ENCODE measurements at places on chromosomes 3 and 15.

GRCh38 chr15:89143503-89144162, 55.4 kb downstream of the ABHD2 start:
- no peak for DNase-seq

- DNase-seq: peak; percentile 81
Measured at GRCh38 chr15:100715571-100716455, 113.4 kb downstream of the ASB7 start.

DNA sequence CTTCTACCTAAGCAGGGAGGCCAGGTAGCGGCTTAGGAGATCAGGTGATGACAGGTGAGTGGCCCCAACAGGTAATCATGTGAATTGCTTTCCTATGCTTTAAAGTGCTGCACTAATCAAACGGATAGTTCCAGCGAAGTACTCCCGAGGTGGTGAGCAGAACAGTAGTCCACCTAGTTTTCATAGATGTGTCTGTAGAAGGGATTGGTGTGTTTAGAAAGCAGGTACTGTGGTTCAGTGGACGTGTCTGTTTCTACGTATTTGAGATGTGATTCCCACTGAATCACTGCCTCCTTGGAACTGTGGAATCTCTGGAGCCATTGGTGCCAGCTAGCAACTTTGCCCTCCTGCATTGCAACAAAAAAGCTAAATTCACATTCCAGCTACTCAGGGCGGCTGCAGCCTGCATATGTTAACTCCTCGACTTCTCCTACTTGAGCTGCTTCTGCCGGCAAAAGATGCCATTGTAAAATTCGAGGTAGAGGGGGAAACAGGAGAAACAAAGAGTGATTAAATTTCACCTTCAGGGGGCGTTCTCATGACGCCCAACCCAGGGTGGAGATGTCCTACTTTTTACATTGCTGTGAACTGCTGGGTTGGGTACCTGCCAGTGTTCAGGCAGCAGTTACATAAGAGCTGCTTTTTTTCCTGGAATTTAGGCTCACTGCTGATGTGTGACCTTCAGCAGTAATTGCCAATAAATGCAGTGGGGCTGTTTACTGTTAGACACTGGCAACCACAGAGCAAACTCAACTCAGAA, 227.3 kb downstream of the ITPR1 start:
- no peak for DNase-seq

GRCh38 chr3:69541711-69542088, 155.8 kb upstream of the FRMD4B start:
- DNase-seq: peak; percentile 79

DNA sequence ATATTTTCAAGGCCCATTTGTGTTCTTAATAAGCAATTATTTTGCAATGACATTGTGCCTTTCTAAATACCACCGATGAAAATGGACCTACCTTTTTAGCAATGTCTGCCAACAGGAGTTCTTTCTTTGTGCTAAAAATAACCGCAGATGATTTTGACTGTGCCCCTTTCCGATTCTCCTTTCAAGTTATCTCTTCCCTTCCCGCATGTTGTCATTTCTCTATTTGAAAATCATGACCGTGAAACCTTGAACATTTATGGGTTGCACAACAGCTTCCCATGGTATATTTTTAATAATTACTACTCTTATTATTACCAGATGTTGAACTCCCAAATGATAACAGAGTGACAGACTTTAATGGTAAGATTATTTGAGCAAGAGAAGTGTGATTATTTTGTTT, 10.3 kb upstream of the ETFA start:
- no peak for DNase-seq

DNA sequence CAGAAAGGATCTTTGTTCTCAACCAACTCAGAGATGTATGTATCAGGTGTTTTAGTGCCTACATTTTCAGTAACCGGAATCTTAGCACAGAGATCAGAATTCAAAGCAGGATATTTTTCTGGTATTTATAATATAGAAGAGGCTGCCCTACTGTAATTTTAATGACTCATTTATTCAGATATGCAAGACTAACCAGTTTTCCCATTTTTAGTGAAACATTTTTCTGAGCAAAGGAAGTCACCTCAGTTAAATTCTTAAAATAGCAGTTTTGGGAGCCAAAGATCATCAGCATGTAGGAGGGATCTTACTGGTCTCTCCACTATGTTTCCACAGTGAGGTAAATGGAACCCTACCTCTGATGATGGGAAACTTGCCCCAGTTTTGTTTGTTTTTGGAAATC, 42.0 kb downstream of the SRP14 start:
- no peak for DNase-seq

GRCh38 chr3:197748597-197749314, 927 bp upstream of the FYTTD1 start:
- DNase-seq: no peak

- DNase-seq: no peak
Measured at GRCh38 chr15:49313650-49314049, 109.4 kb upstream of the FGF7 start.

DNA sequence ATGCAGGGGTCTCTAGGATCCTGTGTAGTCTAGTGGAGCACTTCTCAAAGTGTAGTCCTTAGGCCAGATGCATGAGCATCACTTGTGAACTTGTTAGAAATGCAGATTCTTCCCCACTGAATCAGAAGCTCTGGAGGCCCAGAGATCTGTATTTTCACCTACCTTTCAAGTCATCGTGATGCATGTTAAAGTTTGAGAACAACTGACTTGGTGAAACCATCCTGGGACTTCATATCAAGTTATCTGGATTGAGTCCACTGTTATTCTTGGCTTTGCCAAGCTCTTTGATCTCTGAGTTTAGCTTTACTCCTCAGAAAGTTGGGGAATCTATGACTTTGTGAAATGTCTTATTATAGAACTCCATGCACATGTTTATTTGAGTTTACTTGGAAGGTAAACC, 78.5 kb downstream of the ARNT2 start:
- no peak for DNase-seq

DNA sequence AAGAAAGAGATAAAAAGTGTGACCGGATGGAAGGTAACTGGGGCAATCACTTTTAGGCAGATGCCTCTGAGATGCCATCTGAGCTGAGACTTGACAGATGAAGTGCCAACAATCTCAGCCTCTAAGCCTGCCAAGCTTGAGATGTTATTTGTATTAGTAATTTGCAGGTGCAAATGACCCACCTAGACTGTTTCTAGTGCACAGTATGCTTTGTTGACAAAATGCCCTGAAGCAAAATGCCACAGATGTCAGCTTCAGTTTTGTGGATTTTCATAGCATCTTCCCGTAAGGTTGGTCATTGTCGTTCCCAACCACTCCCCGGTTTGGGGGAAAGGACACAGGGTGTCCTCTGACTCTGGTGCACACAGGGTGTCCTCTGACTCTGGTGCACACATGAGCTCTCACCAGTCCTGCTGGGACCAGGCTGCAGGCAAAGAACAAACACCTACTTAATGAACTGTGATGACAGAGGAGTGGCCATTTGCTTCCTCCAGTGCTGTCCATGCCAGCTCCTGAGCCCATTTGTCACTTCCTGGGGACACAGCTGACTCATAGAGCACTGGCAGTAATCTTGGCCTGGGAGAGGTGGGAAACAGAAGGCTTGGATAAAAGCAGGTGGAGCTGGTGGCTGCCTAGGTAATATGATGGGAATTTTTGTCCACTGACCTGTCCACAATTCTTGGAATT, 16.7 kb upstream of the PPP1R2 start:
- no peak for DNase-seq

GRCh38 chr3:53255423-53255774, 423 bp downstream of the TKT start:
- peak; percentile 79 for DNase-seq

- no peak for DNase-seq
Measured at GRCh38 chr3:105811518-105812193, 57.2 kb downstream of the CBLB start.

DNA sequence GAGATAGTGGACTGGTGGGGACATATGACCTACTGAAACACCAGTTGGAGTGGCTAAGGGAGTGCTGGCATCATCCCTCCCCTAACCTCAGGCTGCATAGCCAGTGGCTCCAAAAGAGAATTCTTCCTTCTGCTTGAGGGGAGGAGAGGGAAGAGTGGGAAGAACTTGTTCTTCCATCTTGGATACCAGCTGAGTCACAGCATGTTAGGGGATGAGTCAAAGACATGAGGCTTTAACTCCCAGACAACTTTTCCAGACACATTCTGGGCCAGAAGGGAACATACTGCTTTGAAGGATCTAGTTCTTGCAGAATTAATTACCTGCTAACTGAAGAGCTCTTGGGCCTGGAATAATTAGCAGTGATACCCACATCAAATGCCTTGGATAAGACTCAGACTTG, 36.8 kb upstream of the PEX5L start:
- DNase-seq: no peak

- DNase-seq: no peak
Measured at GRCh38 chr3:104908761-104909160, 457.9 kb upstream of the ALCAM start.

DNA sequence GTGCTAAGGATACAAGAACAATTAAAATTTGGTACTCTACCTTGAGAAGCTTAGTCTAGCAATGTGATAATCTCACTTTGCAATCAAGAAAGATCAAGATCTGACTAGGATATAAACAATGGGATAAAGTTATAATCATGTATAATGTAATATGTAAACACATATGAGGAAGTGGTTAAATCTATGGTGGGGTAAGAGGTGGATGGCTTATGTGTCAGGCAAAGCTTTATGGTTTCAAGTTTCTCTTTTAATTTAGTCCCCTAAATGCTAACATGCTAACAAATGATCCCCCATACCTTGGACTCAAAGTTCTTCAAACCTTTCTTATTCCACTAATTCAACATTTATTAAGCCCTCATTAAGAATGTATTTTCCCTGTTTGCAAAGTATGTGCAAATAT, 2.5 kb downstream of the RSL24D1 start:
- no peak for DNase-seq
